ENCODE measurements at places on chromosomes 4 and X.

DNA sequence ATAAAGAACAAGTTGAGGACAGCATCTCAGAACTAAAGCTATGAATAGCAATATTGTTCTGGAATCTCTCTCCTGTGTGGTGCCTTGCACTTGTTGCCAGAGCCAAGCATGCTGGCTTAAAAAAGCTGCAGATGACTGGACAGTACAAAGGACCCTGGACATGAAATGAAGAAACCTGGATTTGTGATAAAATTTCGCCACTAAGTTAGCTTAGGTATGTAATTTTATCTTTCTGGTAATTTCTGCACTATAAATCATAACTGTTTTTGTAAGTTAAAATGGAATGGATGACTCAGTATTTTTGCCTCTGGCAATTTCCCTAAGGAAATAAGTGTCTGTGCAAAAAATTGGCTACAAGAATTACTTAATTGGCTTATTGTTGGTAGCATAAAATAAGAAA, 317.2 kb downstream of the CAMK2D start:
- DNase-seq = no peak

DNA sequence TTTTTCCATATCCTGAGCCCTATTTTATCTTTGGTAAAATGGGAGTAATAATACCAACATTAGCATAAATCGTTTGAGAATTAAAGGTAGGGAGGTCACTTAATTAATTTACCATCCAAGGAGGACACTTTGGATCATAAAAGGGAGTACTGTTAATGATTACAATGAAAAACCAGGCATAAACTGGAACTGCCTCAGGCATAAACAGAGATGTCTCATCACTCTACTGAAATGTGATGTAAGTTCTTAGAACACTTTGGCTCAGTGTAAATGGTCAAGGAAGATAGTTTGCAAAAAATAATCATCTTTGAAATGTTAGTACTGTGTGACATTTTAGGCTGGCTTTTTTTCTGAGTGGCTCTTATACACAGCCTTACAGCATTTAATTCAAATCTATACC, 268.7 kb downstream of the SLC39A8 start:
- no peak for DNase-seq

GRCh38 chr4:54661686-54662085, 3.9 kb downstream of the KIT start:
- DNase-seq = no peak

DNA sequence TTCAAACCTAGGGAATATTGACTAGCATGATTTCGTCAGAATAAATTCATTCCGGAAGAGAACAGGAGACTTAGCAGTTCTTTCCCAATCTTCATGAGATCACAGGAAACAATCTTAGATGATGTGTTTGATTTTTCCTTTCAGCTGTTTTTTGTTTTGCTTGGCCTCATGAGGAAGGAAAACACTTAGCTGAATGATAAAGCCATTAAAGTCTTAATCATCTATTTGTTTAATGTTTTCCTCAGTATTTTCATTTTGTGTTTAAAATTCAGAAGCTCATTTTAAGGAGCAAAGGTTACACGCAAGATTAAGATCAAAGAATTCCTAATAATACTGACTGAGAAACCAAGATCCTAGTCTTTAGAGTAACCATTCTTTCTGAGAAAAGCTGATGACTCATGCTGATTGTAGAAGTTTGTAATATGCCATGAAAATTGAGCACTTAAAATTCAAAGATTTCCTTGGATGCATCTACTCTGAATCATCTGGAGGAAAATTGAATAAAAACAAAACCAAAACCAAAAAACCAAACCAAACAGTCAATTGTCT, 15.4 kb upstream of the TBC1D19 start:
- DNase-seq = no peak

DNA sequence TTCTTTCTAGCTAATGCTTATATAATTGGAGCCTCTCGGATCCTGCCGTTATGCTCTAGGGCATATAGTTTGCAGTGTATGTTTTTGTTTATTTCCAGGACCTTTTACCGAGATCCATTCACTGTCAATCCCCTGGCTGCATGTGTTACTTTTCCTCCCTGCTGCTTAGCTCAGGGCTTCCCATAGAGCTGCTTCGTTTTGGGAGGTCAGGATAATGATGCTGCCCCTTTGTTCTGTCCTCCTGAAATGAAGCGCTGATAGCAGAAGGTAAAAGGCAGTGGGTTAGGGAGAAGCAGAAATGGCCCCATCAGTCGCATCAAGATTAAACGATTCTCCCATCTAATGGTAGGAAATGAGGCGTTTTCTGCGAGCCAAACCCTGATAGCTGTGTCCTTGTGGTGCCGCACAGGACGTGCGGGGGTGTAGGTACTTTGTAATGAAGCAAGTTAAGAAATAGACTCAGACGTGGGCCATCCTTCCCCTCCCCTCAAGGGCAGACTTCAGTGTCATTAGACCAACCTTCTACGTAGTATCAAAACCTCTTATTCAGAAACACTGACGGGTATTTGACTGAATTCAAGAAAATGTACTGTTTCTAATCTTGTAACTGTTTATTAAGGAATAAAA, 37.3 kb downstream of the AFF2 start:
- no peak for DNase-seq

- DNase-seq = no peak
Observed at GRCh38 chr4:107792711-107793110, 32.0 kb upstream of the SGMS2 start.

GRCh38 chrX:139967300-139967699, 2.0 kb upstream of the CXorf66 start:
- no peak for DNase-seq

GRCh38 chr4:171239196-171239595, 574.0 kb upstream of the GALNTL6 start:
- no peak for DNase-seq

GRCh38 chr4:94491322-94491721, 39.6 kb downstream of the PDLIM5 start:
- no peak for DNase-seq

DNA sequence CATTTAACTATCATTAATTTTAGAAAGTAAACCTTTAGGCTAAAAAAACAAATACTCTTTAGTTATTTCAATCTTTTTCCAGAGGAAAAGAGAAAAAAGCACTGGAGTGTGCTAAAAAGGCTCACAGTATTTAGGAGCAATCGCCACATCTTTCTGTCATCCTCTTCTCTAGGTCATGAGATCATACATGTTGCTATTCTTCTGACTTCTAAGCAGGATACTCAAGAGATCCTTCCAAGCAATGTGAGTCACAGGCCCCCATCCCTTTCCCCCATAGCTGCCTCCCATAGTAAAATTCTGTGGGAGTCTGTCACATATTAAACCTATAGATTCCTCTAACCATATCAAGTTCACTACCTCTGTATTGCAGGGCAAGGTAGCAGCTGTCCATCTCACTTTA, 7.7 kb downstream of the EDNRA start:
- no peak for DNase-seq

- no peak for DNase-seq
Observed at GRCh38 chrX:114065577-114066223, 518.2 kb upstream of the HTR2C start.

DNA sequence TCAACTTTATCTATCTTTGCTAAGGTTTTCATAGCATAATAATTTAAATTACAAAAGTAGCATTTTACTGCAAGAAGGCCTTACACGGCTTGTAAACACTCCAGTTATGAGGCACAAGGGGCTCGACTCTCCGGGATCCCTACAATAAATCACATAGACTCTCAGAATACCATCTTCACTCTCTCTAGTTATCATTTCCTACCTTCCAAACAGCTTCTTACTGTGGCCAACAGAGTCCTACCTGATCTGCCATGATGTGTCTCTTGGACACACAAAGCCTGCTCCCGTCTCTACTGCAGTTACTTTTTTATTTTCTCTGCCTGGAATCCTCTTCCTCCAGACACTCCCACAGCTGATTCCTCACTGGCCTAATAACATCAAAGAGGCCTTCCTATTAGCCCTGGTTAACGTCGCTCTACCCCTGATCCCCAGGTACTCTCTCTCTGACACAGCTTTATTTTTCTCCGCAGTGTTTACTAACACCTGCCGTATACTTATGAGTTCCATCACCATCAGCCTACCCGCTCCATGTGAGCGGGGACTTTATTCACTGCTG, 559.6 kb upstream of the DIPK2B start:
- no peak for DNase-seq

DNA sequence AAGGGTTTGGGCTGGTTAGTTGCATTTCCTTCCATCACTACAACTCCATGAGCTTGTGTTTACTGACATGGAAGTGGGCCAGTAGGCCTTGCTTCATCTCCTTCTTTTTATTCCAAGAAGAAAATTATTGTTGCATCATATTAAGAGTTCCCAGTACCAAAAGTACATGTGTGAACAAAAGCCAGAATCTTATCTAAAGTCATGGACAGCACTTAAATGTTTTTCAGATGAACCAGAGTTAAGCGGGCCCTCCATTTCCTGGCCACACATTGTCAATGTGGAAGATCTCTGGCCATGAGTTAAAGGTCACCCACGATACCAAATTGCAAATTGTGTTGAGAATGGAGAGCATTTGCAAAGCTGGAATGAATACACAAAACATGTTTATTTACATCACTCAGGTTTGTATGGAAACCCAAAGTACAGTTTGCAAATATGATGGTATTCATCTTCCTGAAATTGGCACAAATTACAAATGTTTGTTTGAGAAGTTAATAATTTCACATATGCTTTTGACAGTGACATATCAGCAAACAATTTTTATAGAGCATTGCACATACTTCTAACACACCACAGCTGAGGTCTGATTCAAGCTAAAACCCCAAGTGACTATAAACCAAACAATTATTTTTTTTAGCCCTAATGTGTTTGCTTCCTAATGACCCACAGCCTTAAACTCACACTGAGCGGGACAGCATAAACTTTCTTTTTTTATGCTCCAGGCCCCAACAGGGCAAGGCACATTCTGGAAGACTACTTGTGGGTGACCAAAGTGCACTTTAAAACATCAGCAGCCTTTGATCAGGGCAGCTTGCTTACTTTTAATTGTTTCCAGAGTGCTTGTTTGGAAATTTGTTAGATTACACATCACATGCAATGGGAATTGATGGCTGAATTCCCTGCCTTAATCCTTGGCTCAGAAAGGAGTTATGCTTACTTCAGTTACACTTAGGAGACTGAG, 502.9 kb upstream of the SLIT2 start:
- peak; percentile 41 for DNase-seq

DNA sequence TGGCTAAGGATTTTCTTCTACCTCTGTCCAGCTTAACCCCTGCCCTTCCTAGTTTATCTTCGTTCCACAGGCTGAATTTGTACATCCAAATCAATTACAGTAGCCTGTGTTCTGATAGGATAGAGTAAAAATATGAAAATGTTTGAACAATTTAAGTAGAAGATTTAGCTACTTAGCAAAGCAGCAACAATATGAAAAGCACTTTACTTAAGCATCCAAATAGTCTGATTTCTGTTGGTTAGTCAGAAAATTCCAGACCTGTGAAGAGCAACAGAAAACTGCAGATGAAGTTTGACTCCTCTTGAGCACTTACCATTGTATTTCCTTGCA, 2.0 kb downstream of the ARSJ start:
- no peak for DNase-seq

DNA sequence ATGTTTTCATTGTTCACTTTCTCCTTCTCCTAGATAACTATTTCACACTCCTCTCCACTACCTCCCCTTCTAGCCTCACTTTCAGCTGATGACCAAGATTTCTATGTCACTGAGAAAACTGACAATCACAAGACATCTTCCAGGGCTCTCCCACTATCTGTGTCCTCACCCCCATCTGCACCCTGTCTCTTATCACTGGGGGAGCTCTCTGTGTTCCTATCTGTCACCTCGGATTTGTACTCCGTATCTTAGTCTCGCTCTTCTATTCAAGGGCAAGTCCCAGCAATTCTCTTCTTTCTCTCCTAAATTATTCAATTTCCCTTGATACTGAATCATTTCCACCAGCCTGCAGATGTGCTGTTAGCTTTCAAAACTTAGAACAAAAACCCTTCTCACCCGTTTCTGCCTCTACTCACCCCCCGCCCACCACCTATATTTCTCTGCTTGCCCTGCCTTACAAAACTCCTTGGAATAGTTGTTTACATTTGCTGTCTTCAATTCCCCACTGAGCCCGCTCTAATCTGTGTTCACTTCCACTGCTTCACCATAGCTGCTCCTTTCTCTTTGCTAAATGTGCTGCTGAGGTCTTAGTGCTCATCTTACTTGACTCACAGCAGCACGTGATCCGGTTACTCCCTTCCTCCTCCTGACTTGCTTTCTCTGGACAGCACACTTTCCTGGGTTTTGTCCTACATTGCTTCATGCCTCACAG, 293.2 kb downstream of the UNC5C start:
- no peak for DNase-seq

DNA sequence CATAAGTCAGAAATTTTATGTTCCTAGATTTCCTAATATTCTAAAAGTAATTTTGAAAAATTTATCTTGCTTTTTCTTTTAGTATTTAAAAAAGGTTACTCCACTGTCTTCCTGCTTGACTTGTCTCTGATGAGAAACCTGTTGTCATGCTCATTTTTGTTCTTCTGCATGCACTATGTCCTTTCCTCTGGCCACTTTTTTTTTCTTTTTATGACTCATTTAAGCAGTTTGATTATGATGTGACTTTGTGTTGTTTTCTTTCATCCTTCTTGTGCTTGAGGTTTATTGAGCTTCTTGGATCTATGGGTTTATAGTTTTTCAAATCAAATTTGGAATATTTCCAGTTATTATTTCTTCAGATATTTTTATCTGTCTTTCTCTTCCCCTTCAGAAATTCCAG, 12.0 kb upstream of the UFSP2 start:
- no peak for DNase-seq

- no peak for DNase-seq
Observed at GRCh38 chr4:142044271-142044670, 407.9 kb downstream of the IL15 start.

DNA sequence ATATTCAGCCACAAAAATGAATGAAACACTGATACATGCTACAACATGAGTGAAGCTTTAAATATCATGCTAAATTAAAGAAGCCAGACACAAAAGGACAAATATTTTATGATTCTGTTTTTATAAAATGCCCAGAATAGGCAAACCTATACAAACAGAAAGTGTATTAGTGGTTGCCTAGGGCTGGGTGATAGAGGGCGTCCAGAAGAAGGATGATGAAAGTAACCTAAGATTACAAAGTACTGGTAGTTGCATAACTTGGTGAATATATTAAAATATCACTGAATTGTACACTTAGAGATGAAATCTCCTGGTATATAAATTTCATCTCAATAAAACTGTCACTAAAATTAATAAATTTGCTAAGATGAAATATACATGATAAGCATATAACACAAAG, 67.5 kb downstream of the FBXW7 start:
- DNase-seq = no peak

DNA sequence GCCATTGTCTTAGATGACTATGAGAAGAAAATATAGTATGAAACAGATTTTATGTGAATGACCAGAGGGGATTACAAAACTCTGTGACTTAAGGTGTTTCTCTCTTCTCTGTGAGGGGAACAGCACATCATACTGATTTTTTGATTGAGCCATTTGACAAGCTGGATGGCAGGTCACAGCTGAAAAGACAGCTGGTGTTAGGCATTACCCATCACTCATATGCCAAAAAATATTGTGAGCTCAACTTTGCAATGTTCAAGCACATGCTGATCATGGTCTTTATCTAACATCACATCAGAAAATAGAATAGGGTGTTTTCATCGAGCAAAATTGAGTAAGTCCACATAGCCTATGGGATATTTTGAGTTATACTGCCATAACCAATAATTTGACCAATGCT, 86.7 kb upstream of the TECRL start:
- no peak for DNase-seq
